ENCODE measurements at places on chromosomes 3 and 15. TPM values are rescaled to one million over a fixed set of nuclear protein-coding genes. Genes with fewer than 3 reads are reported as not detected.

The SLC2A2 gene
- not detected for total RNA-seq

The DCBLD2 gene
- 278 TPM for total RNA-seq

The SEMA7A gene
- total RNA-seq: 30.4 TPM

The UNC13C gene
- total RNA-seq: under 0.01 TPM

The HCLS1 gene
- total RNA-seq: 2.9 TPM

The KLHL40 gene
- total RNA-seq: not detected

The KLHL25 gene
- 3.8 TPM for total RNA-seq

The CPNE9 gene
- total RNA-seq: not detected

- H3K4me3 ChIP-seq: no peak overlapping the region
- no peaks in the 10 kb centered on the region for H3K27me3 ChIP-seq
- no peak for DNase-seq
- H3K4me1 ChIP-seq: no peaks in the 10 kb centered on the region
- H3K36me3 ChIP-seq: peaks cover 24% of the 10 kb centered on the region
These were observed 94.4 kb downstream of the ANKRD28 start for GRCh38 chr3:15703346-15703745.

DNA sequence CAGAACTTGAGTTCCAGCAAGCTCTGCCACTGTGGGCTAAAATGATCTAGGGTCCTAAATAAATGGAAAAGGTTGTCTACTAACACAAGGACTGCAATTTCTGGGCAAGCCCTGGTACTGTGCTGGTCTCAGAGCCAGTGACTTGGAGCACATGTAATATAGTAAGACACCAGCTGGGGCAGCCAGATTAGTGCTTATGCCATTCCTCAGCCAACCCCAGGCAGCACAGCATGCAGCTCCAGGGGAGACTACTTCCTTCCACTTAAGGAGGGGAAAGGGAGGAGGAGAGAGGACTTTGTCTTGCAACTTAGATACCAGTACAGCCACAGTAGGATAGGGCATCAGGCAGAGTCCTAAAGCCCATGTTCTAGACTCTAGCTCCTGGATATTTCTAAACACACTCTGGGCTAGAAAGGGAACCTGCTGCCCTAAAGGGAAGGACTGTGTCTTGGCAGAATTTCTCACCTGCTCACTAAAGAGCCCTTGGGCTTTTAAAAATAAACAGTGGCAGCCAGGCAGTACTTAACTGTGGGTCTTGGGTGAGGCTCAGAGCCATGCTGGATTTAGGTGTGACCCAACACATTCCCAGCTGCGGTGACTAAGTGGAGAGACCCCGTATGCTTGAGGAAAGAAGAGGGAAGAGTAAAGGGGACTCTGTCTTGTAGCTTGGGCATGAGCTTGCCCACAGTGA is 223.7 kb upstream of the BCHE start:
- H3K4me3 ChIP-seq: no peak overlapping the region
- no peaks in the 10 kb centered on the region for H3K36me3 ChIP-seq
- no peaks in the 10 kb centered on the region for H3K4me1 ChIP-seq

DNA sequence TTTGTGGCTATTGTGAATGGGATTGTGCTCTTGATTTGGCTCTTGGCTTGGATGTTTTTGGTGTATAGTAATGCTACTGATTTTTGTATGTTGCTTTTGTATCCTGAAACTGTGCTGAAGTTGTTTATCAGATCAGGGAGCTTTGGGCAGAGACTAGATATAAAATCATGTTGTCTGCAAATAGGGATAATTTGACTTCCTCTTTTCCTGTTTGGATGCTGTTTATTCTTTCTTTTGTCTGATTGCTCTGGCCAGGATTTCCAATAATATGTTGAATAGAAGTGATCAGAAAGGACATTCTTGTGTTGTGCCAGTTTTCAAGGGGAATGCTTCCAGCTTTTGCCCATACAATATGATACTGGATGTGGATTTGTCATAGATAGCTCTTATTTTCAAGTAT is 66.1 kb downstream of the CHCHD6 start:
- H3K4me3 ChIP-seq: no peak overlapping the region
- H3K4me1 ChIP-seq: peaks cover 11% of the 10 kb centered on the region
- H3K27me3 ChIP-seq: no peaks in the 10 kb centered on the region
- no peak for DNase-seq

DNA sequence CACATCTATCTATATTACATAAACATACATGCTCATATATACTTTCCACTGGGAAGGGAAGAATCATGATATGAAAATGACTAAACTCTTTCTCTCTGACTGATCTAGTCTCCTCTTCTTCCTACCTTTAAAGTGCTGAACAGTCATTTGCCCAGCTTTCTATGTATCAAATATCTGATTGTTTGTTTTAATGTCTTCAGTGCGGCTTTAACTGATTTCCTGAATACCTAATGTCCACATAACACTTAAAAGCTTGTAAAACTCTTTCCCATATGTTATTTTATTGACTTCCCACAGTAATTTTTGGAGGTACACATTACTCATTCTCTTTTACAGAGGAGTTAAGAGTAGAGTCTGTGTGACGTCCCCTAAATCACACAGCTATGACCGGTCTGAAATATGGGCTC is 28.2 kb downstream of the CPOX start:
- H3K36me3 ChIP-seq: no peaks in the 10 kb centered on the region
- no peaks in the 10 kb centered on the region for H3K27me3 ChIP-seq
- H3K27ac ChIP-seq: no peak overlapping the region
- peaks cover 4% of the 10 kb centered on the region for H3K4me1 ChIP-seq
- no peak overlapping the region for H3K4me3 ChIP-seq

DNA sequence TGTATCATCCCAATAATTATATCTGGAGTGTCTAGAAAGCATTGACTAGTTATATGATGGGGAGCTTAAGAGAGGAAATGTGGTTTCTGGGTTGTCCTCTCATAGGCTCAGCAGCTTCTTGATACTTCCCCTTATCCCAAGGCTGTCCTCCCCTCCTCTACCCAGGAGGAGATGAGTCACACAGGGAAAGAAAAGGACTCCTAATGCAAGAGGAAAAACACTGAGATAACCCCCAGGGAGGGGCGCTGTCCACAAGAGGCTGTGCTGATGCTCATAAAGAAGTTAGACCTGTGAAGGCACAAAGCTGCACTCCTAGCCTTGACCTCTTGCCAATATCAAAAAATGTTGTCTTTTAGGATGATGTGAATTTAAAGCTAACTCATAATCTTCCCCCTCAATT is 28.8 kb upstream of the GYG1 start:
- no peaks in the 10 kb centered on the region for H3K27me3 ChIP-seq
- no peaks in the 10 kb centered on the region for H3K36me3 ChIP-seq

GRCh38 chr3:147421184-147421912 is 12.2 kb downstream of the ZIC1 start:
- no peak overlapping the region for H3K4me3 ChIP-seq
- peak; percentile 73 for DNase-seq
- H3K27me3 ChIP-seq: peaks cover 93% of the 10 kb centered on the region
- H3K4me1 ChIP-seq: no peaks in the 10 kb centered on the region
- no peaks in the 10 kb centered on the region for H3K36me3 ChIP-seq

DNA sequence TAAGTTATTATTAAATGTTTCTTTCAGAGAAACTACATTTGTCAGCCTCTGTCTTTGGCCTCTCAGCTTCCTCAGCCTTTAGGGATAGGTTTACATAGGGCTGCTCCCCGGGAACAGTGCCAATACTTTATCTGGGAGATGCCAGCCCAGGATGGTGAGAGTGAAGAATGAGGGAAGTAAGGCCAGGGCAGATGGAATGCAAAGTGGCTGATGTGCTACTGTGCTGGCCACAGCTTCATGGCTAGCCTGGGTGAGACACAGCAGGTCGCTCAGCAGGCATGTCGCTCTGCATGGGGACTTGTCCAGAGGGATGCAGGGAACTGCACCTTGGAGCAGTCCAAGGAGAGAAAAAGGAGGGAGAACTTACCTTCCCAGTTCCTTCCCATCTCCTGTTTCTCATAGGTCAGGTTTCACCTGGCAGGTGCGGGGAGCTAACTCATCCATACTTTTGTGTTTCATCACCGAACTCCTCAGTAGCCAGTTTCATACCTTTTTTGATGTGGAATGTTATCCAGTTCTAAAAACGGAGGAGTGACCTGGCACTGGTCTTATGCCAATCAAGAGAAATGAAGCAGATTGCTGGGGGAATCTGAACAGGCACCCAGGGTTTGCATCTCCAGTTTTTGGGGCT is 30.9 kb upstream of the C15orf39 start:
- H3K36me3 ChIP-seq: no peaks in the 10 kb centered on the region
- peaks cover 24% of the 10 kb centered on the region for H3K4me1 ChIP-seq
- H3K27me3 ChIP-seq: no peaks in the 10 kb centered on the region
- peak overlapping the region; percentile 47 for H3K27ac ChIP-seq
- H3K4me3 ChIP-seq: no peak overlapping the region

- H3K4me3 ChIP-seq: no peak overlapping the region
- no peaks in the 10 kb centered on the region for H3K36me3 ChIP-seq
- H3K27me3 ChIP-seq: no peaks in the 10 kb centered on the region
- H3K27ac ChIP-seq: no peak overlapping the region
- DNase-seq: no peak
These were observed 371.6 kb upstream of the WNT5A start for GRCh38 chr3:55858727-55859126.

- H3K36me3 ChIP-seq: no peaks in the 10 kb centered on the region
- peaks cover 1% of the 10 kb centered on the region for H3K4me1 ChIP-seq
- DNase-seq: no peak
- H3K27me3 ChIP-seq: no peaks in the 10 kb centered on the region
These were observed 127.0 kb downstream of the TFDP2 start for GRCh38 chr3:142022381-142022780.

DNA sequence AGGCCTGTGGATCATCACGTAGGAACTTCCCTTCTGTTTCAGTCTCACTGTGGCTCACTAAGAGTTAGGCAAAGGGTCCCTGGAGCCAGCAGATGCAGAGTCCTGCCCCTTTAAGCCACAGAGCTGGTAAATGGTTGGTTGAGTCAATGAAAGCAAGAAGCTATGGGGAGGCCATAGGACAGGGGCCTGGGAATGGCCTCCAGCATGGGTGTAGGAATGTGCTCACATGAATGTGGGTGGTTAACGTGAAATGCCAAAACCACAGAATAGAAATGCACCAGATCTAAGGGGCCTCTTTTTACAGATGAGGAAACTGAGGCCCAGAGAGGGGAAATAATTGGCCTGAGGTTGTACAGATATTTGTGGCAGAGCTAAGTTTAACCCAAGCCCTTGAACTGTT is 150.3 kb downstream of the TLE3 start:
- peaks cover 32% of the 10 kb centered on the region for H3K27me3 ChIP-seq
- no peak overlapping the region for H3K4me3 ChIP-seq
- H3K36me3 ChIP-seq: no peaks in the 10 kb centered on the region
- DNase-seq: no peak
- no peak overlapping the region for H3K27ac ChIP-seq
- no peaks in the 10 kb centered on the region for H3K4me1 ChIP-seq

DNA sequence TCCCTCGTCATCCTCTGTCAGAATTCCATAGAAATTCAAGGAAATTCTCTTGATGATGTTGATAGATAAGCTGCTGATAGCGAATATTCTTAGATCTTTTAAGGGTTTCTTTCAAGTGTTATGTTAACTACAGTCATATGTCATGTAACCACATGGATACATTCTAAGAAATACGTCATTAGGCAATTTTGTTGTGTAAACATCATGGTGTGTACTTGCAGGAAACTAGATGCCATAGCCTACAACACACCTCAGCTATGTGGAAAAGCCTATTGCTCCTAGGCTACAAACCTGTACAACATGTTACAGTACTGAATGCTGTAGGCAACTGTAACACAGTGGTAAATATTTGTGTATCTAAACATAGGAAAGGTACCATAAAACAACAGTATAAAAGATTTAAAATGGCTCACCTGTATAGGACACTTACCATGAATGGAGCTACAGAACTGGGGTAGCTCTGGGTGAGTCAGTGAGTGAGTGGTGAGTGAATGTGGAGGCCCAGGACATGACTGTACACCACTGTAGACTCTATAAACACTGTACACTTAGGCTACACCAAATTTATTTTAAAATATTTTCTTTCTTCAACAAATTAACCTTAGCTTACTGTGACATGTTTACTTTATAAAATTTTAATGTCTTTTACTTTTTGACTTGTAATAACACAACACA is 34.6 kb downstream of the GLDN start:
- no peaks in the 10 kb centered on the region for H3K36me3 ChIP-seq
- peaks cover 11% of the 10 kb centered on the region for H3K4me1 ChIP-seq
- no peak overlapping the region for H3K4me3 ChIP-seq
- DNase-seq: no peak

DNA sequence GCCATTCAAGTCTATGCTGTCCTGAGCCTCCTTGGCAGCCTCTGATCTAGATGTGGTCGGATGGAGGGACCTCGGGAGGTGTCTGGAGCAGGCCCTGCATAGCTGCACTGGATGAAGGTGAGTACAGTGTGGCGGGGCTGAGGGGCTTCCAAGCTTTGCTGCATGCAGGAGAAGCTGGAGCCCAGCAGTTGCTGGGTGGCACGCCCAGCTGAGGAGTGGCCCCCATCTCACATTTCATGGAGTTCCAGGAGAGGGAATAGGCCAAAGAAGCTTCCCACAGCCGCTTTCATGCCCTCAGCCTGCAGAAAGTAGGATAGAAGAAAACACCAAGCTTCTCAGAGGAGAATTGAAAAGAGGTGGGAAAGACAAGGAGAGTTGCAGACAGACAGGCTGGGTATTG is 48.3 kb upstream of the PRR20G start:
- no peak overlapping the region for H3K27ac ChIP-seq
- H3K27me3 ChIP-seq: peaks cover 38% of the 10 kb centered on the region
- H3K4me3 ChIP-seq: no peak overlapping the region
- DNase-seq: no peak

DNA sequence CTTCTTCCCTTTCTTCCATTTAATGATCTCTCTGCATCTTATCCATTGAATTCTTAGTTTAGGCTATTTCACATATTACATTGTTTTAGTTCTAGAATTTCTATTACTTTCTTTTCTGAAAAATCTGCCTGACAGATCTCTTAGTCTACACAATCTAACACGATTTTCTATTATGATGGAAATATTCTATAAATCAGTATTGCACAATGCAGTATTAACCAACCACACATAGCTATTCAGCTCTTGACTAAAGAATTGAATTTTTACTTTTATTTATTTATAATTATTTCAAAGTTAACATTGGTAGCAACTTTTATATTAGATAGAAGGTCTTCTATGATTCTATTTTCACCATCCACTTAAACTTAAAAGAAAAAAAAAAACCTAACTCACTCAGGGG is 36.2 kb upstream of the GOLGA8A start:
- no peak overlapping the region for H3K27ac ChIP-seq
- H3K27me3 ChIP-seq: peaks cover 2% of the 10 kb centered on the region
- no peaks in the 10 kb centered on the region for H3K4me1 ChIP-seq
- DNase-seq: no peak

- DNase-seq: peak; percentile 36
- no peaks in the 10 kb centered on the region for H3K36me3 ChIP-seq
- H3K27ac ChIP-seq: peak overlapping the region; percentile 50
- no peaks in the 10 kb centered on the region for H3K27me3 ChIP-seq
- no peak overlapping the region for H3K4me3 ChIP-seq
These were observed 15.2 kb downstream of the PRICKLE2 start for GRCh38 chr3:64209866-64210621.

- no peak for DNase-seq
- peaks cover 24% of the 10 kb centered on the region for H3K4me1 ChIP-seq
- H3K4me3 ChIP-seq: no peak overlapping the region
- H3K27ac ChIP-seq: peak overlapping the region; percentile 1
These were observed 76.2 kb upstream of the OXTR start for GRCh38 chr3:8845641-8846040.

- DNase-seq: no peak
- no peak overlapping the region for H3K4me3 ChIP-seq
- H3K27ac ChIP-seq: no peak overlapping the region
- no peaks in the 10 kb centered on the region for H3K4me1 ChIP-seq
- H3K36me3 ChIP-seq: no peaks in the 10 kb centered on the region
These were observed 324.7 kb upstream of the RGMA start for GRCh38 chr15:93413745-93414144.

- H3K4me3 ChIP-seq: no peak overlapping the region
- H3K27me3 ChIP-seq: peaks cover 4% of the 10 kb centered on the region
- H3K27ac ChIP-seq: no peak overlapping the region
- no peaks in the 10 kb centered on the region for H3K36me3 ChIP-seq
These were observed 67.0 kb upstream of the ARHGEF3 start for GRCh38 chr3:56868706-56869105.

Measured in osteoblast (primary cell).